ENCODE measurements at places on chromosomes 13 and 19.

DNA sequence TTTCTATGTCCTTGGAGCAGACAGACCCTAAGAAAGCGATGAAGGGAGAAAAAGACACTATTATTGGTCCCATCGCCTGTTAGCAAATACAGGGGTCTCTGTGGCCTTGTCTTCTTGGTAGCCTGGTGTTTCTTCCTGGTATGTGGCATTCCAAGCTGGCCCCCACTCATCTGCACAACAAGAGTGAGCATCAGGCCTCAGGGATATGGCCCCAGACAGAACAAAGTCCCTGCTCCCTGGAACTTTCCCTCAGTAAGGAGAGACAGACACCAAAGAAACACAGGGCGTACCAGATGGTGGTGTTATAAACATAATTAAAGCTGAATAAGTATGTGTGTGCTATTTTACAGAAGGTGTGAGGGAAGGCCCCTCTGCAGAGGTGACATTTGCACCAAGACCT is 48.2 kb upstream of the KPNA3 start:
- DNase-seq: no peak

GRCh38 chr13:41034881-41035280 is 15.8 kb upstream of the ELF1 start:
- no peak for DNase-seq

DNA sequence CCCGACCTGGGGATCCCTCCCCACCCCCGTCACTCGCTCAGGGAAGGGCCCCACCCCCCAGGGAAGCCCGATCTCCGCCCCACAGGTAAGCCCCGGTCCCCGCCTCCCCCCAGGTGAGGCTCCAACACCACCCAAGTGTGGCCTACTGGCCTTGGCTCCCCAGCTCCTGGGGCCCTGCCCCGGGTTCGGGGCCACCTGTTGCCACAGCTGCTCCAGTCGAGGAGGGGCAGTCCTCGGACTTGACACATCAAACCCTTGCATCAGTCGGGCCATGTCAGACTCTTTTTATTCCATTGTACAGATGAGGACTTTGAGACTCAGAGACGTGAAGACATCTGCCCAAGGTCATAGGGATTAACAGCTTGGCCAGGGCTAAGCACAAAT is 512 bp downstream of the CC2D1A start:
- peak; percentile 42 for DNase-seq

- no peak for DNase-seq
These were observed 35.8 kb upstream of the TM9SF2 start for GRCh38 chr13:99465454-99465853.

DNA sequence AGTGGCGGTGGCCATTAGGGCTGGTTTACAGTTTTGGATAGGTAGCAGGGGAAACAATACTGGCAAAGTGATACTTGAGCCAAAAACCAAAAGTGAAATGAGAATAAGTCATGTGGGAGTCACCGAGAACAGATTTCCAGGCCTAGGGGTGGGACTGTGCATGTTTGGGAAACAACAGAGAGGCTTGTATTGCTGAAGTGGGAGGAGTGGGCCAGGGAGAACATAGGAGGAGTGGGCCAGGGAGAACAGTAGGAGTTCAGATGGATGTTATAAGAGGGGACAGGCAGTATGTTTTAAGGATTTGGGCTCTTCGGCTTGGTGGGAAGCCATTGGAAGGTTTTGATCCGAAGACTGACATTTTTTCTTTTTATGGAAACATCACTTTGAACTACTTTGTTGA is 35.5 kb downstream of the AKAP11 start:
- DNase-seq: no peak

DNA sequence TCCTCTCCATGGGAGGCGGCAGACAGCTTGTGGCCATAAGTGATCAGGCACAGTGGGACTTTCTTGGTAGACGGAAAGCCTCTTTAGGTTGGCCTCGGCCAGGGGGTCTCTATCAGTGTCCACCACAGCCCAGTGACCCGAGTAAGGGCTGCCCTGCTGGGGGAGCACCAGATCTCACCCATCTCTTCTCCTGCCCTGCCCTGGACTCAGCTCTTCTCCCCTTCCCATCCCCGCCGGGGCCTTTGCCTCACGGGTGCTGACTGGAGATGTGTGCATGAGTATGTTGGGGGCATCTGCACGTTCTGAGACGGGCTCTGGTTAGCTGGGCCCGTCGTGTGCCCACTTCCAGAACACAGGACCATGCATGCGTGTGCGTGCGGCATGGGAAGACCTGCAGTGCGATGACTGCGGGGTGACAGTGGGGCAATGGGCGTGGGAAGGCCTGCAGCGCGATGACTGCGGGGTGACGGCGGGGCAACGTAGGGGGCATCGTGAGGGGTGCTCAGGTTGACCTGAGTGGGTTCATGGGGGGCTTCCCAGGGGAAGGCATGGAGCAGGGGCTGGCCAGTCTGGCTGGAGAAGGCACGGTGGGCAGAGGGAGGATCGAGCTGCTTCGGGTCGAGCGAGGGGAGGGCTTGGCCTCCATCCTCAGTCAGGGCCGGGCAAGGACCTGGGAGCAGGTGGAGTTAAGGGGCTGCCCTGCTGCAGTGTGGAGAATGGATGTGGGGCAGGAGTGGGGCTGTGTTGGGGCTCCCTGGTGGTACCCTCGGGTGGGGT is 15.9 kb downstream of the EPN1 start:
- peak; percentile 24 for DNase-seq

DNA sequence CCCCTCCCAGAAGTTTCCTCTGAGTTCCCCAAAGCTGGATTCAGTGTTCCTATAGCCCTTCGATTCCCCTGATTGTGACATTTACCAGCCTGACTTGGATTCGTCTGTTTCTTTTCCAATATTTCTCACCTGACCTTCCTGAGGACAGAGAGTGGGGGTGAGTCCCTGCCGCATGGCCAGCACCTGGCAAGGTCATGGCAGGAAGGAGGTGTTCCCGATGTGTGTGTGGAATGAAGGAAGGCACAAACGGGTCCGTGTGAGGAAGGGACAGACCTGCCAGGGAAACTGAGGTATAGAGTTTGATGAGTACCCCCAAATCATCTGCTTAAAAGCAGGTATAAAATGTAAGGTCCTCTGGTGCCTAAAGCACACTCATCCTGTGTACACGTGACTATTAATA is 3.3 kb downstream of the COL4A1 start:
- no peak for DNase-seq

Measured in left ventricle myocardium superior (tissue), 1 donor.